ENCODE measurements at places on chromosomes 7 and 10.

DNA sequence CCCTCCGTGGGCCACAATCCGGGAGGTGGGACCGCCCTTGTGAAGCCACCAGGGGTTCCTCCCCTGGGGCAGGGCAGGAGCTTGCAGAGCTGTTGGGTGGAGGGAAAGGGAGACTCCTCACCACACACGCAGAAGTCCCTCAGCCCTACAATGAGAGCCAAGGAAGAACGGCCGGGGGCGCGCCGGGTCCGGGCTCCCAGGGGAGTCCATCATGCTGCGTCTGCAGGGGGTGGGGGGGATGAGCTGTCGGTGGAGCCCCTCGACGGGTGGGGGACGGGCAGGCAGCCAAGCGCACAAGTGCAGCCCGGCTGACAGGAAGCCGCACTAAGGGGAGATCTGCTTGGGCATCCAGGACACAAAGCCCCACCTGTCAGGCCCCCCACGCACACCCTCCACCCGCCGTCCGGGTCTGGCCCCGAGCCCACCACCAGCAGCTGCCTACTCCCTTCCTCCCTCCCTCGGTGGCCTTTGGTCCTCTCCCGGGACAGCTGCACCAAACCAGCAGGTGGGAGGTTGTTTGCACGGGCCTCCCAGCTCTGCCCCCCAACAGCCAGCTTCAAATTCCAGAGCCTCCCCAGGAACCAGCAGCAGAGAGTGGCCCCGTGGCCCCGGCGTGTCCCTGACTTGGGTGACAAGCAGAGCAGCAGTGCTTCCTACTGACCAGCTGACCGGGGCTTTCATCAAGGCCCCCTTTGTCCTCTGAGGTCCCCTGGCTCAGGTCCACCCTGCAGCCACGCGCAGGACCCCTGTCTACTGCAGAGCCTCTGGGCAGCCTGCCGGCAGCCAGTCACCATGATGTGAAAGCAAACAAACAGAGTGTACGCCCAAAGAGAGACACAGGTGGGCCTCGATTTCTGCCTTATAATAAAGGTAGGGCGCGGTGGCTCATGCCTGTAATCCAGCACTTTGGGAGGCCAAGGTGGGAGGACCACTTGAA lies 50.3 kb downstream of the HIP1 start:
- peaks cover 6% of the 10 kb centered on the region for H3K4me1 ChIP-seq
- no peaks in the 10 kb centered on the region for H3K27me3 ChIP-seq
- peaks cover 5% of the 10 kb centered on the region for H3K36me3 ChIP-seq
- H3K4me3 ChIP-seq, result peak overlapping the region; percentile 37
- H3K27ac ChIP-seq, result peak overlapping the region; percentile 67
- DNase-seq, result no peak

DNA sequence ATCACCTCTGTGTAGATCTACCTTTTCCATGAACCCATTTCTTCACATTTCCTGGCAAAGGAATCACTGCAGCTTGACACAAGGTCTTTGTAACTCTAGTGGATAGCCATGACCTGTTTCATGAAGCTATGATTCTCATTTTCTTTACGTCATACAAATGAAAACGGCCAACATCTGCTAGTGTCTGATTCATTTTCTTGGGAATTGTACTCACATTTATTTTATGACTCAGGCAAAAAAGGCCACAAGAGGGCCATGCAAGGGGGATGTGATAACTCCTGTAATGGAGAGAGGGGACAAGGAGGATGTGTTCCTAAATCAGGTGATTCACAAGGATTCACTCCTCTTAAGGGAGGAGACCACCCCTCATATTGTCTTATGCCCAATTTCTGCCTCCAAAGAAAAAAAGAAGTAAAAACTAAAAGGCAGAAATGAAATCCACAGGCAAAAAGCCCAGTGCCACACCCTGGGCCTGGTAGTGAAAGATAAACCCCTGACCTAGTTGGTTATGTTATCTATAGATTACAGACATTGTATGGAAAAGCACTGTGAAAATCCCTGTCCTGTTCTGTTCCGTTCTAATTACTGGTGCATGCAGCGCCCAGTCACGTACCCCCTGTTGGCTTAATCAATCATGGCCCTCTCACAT lies 249.9 kb downstream of the IPMK start:
- no peak for DNase-seq
- no peak overlapping the region for H3K27ac ChIP-seq
- no peaks in the 10 kb centered on the region for H3K4me1 ChIP-seq

DNA sequence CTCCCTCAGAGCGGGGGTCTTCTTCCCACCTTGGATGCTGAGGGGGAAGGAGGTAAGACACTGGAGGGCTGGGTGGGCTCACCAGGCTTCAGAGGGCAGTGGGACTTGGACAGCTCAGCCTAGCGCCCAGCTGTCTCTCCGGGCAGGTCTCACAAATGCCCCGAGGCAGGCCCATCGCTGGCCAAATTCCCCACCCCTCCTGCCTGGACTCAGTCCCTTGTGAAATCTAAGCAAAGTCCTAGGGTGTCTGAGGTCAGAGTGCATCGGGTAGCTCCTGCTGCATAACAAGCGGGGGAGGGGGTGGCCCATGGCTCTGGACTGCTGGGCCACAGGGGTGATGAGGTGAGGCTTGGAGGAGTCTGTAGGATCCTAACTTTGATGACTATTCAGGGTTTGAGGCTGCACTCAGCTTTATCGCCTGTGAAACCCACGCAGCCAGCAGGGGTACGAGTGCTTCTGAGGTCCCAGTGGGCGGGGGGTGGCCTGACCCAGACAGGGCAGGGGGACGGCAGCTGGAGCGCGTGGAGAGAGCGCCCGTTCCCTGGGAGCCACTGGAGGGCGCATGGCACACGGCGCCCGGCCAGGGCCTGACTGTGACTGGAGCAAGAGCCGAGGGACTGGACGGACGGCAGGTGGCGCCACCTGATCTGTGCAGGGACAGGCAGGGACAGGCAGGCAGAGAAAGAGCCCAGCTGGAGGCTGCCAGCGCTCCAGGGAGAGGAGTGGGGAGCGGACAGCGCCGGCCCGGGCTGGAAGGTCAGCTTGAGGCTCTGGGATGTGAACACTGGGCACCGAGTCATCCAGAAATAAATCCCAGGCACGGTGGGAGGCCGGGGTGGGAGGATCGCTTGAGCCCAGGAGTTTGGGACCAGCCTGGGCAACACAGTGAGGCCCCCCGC lies 10.0 kb downstream of the CYP2W1 start:
- H3K27ac ChIP-seq, result no peak overlapping the region
- no peaks in the 10 kb centered on the region for H3K27me3 ChIP-seq
- DNase-seq, result peak; percentile 89
- H3K4me1 ChIP-seq, result peaks cover 5% of the 10 kb centered on the region
- H3K36me3 ChIP-seq, result peaks cover 5% of the 10 kb centered on the region
- H3K4me3 ChIP-seq, result no peak overlapping the region

DNA sequence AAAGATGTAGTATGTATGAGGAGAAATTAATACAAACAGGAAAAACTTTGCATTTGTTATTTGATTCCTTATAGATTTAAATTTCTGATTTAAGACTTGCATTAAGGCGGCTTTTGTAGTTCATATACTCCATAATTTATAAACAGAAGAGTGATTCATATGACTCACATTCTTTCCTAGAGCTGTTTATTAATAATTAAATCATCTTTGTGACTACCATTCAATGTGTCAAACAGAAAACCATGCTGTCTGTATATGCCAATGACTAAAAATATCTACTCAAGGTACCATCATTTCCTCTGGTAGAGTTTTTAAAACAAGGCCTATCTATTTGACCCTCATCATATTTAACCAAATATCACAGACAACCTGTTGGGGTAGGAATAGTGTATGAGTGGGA lies 501.7 kb downstream of the PARD3 start:
- no peaks in the 10 kb centered on the region for H3K27me3 ChIP-seq
- no peaks in the 10 kb centered on the region for H3K36me3 ChIP-seq
- no peaks in the 10 kb centered on the region for H3K4me1 ChIP-seq
- H3K4me3 ChIP-seq, result no peak overlapping the region
- H3K27ac ChIP-seq, result no peak overlapping the region

DNA sequence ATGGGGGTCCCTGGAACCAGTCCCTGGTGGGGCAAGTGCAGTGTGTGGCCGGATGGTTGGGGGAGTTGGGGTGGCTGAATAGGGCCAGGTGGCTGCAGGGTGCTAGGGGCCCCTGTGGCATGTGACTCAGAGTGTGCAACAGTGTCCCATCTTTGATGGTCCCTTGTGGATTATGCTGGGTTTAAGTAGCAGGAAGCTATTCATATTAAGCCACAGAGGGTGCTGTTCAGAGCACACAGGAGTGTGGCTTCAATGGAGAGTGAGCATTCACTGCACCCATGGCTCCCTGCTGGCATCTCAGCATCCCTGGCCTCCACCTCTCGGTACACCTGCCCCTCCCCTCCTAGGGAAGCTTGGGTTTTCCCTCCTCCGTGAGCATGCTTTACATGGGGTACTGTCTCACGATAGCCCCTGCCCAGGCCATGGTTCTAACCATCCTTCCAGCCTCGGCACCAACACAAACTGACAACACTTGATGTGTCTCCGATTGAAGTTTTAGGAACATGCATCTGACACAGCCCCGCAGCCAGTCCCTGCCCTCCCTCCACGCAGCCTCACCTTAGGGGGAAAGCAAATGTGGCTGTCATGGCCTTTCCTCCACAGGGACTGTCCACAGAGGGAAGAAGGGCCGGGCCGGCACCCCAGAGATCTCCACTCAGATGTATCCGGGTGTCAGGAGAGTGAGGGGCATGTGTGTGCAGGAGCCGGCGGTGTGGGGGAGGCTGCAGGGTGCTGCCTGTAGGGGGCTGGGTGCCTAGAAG lies 30.4 kb upstream of the PPIF start:
- H3K27ac ChIP-seq, result peak overlapping the region; percentile 94
- H3K4me3 ChIP-seq, result peak overlapping the region; percentile 58
- no peak for DNase-seq
- peaks cover 31% of the 10 kb centered on the region for H3K36me3 ChIP-seq

DNA sequence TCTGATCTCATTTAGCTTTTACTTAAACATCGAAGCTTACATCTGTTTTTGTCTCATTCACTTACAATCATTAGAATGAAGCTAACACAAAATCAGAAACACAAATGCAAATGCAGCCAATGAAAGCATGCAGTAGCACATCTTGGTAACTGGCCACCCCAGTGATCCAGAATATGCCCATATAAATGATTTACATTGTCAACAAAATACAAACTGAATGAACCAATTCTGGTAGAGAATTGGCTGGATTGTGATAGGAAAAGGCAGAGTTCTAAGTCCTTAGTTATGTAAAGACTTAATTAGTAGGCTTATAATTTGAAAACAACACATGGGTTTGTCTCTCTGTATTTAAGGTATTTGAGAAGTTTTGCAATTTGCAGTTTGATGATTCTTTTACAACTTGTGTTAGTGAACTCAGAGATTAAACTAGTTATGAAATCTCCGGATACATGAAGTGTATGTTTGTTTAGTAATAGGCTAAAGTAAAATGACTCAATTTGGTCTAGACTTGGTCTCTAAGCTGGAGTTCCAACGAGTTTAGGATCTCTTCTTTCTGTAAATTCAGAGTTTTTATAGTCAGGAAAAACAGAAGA lies 21.2 kb downstream of the TECTB start:
- no peak for DNase-seq
- no peak overlapping the region for H3K4me3 ChIP-seq
- peaks cover 4% of the 10 kb centered on the region for H3K36me3 ChIP-seq
- H3K27me3 ChIP-seq, result peaks cover 30% of the 10 kb centered on the region
- H3K4me1 ChIP-seq, result no peaks in the 10 kb centered on the region

GRCh38 chr7:146878901-146879300 lies 762.3 kb downstream of the CNTNAP2 start:
- DNase-seq, result no peak
- H3K27ac ChIP-seq, result no peak overlapping the region
- H3K4me3 ChIP-seq, result no peak overlapping the region
- no peaks in the 10 kb centered on the region for H3K27me3 ChIP-seq
- H3K4me1 ChIP-seq, result no peaks in the 10 kb centered on the region

- H3K36me3 ChIP-seq, result no peaks in the 10 kb centered on the region
- DNase-seq, result no peak
- H3K27ac ChIP-seq, result no peak overlapping the region
- no peak overlapping the region for H3K4me3 ChIP-seq
Measured at GRCh38 chr10:111425459-111425858, 348.6 kb downstream of the ADRA2A start.

- no peak overlapping the region for H3K27ac ChIP-seq
- H3K36me3 ChIP-seq, result no peaks in the 10 kb centered on the region
- peaks cover 71% of the 10 kb centered on the region for H3K27me3 ChIP-seq
- no peak overlapping the region for H3K4me3 ChIP-seq
Measured at GRCh38 chr10:30081182-30081581, 21.8 kb upstream of the JCAD start.

DNA sequence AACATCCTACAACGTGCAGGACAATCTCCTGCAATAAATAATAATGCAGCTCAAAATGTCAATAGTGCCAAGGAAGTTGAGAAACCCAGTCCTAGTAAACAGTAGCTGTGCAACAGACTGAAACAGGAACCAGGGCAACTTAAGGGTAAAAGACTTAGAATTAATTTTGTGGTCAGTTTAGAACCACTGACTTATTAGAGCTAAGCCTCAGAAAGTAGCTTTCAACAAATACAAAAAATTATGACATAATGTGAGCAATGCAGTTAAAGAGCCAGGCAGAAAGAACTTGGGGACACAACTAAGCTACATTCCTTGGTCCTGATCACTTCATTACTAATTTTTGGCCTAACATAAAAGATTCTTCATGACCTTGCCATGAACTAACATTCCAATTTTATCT lies 195.4 kb downstream of the MACC1 start:
- H3K27ac ChIP-seq, result no peak overlapping the region
- no peaks in the 10 kb centered on the region for H3K27me3 ChIP-seq
- H3K4me1 ChIP-seq, result no peaks in the 10 kb centered on the region

- H3K4me3 ChIP-seq, result no peak overlapping the region
- H3K4me1 ChIP-seq, result peaks cover 27% of the 10 kb centered on the region
- H3K36me3 ChIP-seq, result peaks cover 13% of the 10 kb centered on the region
- no peaks in the 10 kb centered on the region for H3K27me3 ChIP-seq
Measured at GRCh38 chr7:30028749-30029635, 780 bp downstream of the PLEKHA8 start.

DNA sequence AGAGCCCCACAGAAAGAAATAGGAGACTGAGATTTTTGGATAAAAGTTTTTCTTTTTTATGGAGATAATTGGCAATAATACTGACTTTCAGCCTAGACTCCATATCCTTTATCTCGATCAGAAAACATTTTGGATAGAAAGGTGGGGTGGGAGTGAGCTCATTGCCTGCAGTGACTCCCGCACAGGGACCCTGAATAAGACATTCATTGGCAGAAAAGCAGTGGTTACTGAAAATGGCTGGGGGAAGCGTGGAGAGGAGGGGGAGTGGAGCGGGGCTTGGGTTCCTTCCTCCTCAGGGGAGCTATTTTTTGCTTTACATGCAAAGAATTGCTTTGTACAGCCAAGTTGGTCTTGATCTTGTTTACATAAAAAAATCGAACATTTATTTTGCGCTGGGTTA lies 90.4 kb upstream of the BMPER start:
- H3K4me1 ChIP-seq, result peaks cover 2% of the 10 kb centered on the region
- no peak overlapping the region for H3K4me3 ChIP-seq
- no peaks in the 10 kb centered on the region for H3K27me3 ChIP-seq
- no peak overlapping the region for H3K27ac ChIP-seq
- DNase-seq, result no peak
- no peaks in the 10 kb centered on the region for H3K36me3 ChIP-seq

DNA sequence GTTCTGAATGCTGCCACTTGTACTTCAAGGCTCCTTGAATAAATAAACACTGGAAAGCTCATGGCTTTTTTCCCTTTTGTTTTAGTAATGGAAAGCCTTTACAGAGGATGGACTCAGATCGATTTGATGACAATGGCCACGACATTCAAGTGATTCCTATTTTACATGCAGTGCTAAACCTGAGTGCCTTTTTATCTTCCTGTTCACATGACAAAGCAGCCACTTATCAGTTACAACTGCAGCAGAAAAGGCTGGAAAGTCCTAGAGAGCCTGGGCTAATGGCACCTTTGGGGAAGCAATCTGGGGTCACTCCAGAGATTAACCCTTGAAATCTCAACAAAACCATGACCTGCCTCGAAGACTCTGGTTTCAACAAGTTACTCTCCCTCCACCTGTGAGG lies 249.0 kb upstream of the AUTS2 start:
- H3K27me3 ChIP-seq, result peaks cover 7% of the 10 kb centered on the region
- H3K4me1 ChIP-seq, result no peaks in the 10 kb centered on the region
- no peak overlapping the region for H3K4me3 ChIP-seq
- no peak overlapping the region for H3K27ac ChIP-seq
